SK-N-MC (cell line): ENCODE measurements at places on chromosomes 1 and 21.

GRCh38 chr1:58597076-58597475 is 20.0 kb upstream of the TACSTD2 start:
- no peak for DNase-seq

- no peak for DNase-seq
These were observed 104.2 kb downstream of the IGSF21 start for GRCh38 chr1:18211764-18212163.

- DNase-seq, result no peak
These were observed 99.8 kb downstream of the EBNA1BP2 start for GRCh38 chr1:43072314-43072713.

DNA sequence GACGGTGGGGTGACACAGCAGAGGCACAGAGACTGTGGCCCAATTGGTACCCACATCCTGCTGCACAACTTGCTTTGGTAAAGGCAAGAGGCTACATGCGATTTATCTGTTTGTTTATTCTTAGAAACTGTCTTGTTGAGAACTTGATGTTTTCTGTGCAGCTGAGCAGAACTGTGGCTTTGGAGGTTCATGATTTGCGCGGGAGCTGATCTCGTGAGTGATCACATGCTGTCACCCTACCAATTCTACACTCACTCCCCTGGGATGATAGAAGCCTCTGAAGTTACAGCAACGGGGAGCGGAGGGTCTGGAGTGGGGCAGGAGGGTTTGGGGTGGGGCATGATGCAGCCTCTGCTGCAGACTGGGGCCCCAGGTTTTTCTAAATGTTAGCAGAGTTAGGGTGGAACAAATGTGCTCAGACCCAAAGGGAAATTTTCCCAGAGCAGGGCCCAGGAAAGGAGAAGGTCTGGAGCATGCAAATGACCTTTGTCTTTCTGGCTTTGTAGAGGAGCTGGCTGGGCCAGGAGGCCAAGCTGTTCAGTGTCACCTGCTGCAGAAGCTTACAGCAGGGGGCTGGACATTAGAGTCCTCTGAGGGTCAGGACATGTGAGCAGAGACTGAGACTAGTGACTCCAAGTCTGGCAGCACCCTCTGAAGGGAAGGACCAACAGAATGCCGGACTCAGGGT is 83.6 kb downstream of the GRIK3 start:
- no peak for DNase-seq

- DNase-seq, result no peak
These were observed 159.5 kb upstream of the GREM2 start for GRCh38 chr1:240771450-240771849.

DNA sequence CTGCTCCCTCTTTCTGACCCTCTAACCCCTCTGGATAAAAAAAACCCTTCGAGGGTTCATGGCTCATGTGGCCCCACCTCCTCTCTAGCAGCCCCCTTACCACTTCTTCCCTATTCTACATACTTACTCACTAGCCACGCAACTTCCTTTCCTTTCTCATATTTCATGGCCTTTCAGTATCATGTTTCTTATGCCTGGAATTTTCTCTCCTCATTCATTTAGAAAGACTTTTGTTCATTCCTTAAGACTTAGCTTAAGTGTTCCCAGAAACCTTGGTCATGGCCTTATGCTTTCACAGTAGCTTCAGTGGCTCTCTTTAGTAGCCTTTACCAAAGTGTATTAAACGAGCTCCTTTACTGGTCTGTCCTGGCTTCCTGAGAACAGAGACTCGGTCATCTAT is 6.1 kb downstream of the ACP6 start:
- DNase-seq, result no peak

GRCh38 chr1:93707956-93708355 is 26.3 kb upstream of the BCAR3 start:
- DNase-seq, result no peak

GRCh38 chr21:41213021-41213420 is 45.1 kb downstream of the BACE2 start:
- DNase-seq, result no peak

DNA sequence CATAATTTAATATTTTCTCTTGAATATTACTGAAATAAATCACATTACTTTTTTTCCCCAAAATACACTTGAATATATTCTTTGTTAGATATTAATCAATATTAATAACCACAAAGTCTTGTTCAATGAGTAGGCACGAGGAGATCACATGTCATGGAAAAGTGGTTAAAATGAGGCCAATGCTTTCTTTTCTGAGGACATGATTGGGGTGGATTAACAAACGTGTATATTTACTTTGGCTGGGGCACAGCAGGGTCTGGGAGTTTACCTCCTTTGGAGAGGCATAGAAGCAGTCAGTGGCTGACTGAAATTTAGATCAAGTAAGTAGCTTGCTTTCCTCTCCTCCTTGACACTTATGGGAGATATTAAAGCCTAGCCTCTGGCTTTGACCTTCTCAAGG is 664.3 kb upstream of the B3GALT2 start:
- DNase-seq, result no peak

DNA sequence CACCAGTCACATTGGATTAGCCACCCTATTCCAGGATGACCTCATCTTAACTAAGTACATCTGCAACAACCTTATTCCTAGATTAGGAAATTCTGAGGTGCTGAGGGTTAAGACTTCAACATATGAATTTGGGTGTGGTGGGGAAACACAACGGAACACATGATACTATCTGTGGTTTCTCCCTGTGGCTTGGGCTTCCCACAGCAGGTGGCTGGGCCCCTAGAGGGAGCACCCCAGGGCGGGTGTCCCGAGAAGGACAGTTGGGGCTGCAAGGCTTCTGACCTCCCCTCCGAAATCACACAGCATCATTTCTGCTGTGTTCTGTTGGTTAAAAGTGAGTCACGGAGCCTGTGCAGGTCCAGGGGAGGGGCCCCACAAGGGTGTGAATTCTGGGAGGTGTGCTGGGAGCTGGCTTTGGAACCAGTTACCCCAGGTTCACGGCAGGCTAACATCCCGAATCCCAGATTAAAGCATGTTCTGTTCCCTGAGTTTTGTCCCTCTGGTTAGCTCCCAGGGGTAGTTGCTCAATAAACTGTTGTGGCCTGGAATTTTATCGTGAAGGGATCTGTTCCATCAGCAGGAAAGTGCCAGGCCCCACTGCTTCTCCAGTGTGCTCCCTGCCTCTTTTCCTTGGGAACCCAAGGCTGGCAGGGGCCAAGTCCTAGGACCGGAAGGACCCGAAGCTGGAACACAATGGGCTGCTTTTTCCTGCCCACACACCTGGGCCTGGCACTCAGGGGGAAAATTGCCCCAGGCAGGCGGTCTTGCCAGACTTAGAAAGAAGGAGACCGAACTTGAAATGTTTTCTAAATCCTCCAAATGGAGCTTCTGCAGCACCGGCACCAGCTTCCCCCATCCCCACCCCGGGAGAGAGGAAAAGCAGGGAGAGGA is 154.0 kb upstream of the WNT4 start:
- no peak for DNase-seq

DNA sequence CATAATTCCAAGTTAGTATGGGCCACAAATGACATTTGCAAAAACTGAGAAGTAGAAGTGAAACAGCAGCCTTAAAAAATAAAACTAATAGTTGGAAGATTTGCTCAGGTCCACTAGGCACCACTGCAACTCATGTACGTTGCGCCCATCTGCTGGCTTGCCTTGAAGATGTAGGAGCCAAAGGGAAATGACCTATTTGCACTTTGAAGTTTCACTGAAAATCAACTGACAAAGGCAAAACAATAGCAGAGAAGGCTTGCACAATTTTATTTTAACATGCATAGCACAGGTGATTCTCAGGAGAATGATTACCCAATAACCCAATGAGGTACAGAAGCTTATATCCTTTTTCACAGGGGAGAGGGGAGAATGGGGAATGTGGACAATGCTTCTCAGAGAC is 170.1 kb upstream of the USP25 start:
- DNase-seq, result no peak

- DNase-seq, result no peak
These were observed 115.2 kb upstream of the ATP1A1 start for GRCh38 chr1:116257836-116258235.

DNA sequence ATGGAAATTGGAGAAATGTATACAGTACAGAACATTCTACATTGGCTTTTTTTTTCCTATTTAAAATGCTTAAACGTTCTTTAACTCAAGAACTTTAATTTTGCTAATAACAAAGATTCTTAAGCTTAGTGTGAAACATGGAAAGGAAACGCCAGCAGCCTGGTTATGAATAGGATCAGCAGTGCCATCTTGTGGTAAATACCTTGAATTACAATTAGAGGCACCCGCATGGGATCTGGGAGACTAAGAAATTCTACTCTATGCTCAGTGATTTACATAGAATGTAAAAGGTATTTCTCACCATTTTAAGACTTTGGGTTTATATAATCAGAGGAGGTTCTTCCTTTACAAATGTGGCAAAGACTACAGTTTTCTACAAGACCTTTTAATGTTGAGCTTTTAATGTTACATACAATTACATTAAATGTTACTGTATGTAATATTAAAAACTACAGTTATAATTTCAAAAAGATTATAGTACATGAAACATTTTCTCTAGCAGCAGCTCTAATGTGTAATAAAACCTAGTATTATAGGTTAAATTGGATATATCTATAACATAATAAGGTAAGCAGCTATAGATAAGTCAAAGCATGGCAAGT is 32.1 kb upstream of the APOBEC4 start:
- DNase-seq, result peak; percentile 79

- no peak for DNase-seq
These were observed 88.4 kb upstream of the TARDBP start for GRCh38 chr1:10924030-10924429.

- DNase-seq, result no peak
These were observed 271.5 kb upstream of the BEND5 start for GRCh38 chr1:49048188-49048587.

- no peak for DNase-seq
These were observed 97.4 kb downstream of the PATJ start for GRCh38 chr1:61839679-61840078.

DNA sequence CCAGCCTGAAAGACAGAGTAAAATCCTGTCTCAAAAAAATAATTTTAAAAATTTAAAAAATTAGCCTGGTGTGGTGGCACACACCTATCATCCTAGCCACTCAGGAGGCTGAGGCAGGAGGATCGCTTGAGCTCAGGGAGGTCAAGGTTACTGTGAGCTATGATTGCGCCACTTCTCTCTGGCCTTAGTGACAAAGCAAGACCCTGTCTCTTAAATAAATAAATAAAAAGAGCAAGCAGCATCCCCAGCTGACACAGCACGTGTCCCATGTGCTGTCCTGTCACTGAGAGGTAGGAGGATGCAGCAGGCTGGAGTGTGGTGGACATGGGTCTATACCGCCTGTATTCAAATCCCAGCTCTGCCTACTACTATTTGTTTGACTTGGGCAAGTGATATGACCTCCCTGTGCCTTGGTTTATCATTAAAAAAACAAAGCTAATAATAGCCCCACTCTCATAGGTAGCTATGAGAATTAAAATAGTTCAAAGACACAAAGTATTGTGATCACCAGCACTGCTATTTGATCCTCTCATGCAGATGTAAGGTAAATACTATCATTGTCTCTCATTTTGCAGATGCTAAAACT is 22.2 kb upstream of the ECE1 start:
- DNase-seq, result no peak

GRCh38 chr1:38045401-38046332 is 926 bp downstream of the POU3F1 start:
- no peak for DNase-seq

- DNase-seq, result no peak
These were observed 395.1 kb downstream of the HLX start for GRCh38 chr1:221274373-221274772.

DNA sequence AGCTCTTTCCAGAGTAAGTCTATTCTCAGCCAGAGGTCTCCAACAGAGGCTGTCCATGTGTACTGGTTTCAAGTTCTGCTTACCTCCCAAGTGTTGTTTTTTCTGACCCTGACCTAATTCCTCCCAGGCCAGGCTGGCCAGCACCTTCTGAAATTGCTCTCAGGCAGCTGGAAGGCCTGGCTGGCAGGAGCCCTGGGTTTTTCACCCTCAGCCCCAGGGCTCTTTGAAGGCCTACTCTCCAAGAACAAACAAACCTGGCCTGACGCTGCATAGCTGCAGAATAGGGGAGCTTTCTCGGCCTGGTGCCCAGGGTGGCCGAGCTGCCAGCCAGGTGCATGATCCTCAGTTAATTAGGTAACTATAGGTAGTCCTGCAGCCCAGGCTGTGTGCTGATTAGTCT is 147.5 kb downstream of the CACNA1E start:
- no peak for DNase-seq

GRCh38 chr1:112144733-112145426 is 155.4 kb upstream of the KCND3 start:
- no peak for DNase-seq

- peak; percentile 24 for DNase-seq
These were observed 35.5 kb downstream of the AHDC1 start for GRCh38 chr1:27568300-27569087.

DNA sequence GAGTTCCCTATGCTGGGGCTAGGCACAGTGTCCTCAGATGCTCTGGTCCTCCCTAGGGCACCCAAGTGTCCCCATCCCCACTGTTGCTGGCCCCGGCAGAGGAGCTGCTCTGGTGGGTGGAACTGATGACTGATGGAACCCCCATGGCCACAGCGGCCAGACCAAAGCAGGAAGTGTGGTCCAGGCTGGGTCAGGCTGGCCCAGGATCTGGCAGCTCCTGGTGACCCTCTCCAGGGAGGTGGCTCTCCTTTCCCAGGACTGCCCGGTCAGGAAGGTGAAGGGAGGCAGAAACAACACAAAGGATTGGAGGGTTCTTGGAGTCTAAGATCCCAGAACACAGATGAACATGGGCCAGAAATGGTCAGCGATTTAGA is 1.1 kb downstream of the NKAIN1 start:
- DNase-seq, result no peak

DNA sequence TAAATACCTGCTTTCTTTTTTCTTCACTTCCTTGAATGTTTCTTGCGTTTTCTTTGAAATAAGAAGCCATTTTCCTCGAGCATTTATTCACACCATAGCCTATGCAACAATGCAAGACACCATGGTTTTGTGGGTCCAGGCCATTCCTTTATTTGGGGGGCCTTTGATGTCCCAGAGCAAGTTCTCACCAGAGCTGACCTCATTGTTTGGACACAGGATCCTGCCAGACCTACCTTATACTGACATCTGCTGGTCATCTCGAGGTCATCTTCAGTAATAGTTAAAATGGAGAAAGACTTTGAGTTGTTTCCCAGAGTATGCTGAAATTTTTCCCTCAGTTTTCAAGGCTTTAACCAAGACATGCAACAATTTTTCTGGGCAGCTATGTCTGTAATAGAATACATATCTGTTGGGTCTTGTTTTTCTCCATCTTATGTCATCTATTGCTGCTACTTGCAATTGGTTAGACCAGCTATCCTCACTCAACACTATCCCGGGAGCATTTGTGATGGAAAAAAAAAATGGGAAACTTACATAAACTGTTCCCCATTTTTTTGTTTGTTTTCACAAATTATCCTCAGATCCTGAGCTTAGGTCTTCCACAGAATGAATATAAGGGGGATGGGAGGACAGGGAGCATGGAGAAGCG is 34.0 kb upstream of the BACE2 start:
- DNase-seq, result no peak
